Activated CD8-positive, alpha-beta T cell treated with anti-CD3 and anti-CD28 coated beads, Interleukin-2, amount 10 ng/mL, durations not matched to agents 7 days and 5 days (primary cell): ENCODE measurements at places on chromosomes 2 and 18.

- no peak for DNase-seq
These were observed 54.9 kb downstream of the ANTXR1 start for GRCh38 chr2:69067866-69068265.

- no peak for DNase-seq
These were observed 28.6 kb downstream of the EPB41L3 start for GRCh38 chr18:5515011-5515784.

- no peak for DNase-seq
These were observed 17.9 kb upstream of the TMEM214 start for GRCh38 chr2:27014771-27015433.

DNA sequence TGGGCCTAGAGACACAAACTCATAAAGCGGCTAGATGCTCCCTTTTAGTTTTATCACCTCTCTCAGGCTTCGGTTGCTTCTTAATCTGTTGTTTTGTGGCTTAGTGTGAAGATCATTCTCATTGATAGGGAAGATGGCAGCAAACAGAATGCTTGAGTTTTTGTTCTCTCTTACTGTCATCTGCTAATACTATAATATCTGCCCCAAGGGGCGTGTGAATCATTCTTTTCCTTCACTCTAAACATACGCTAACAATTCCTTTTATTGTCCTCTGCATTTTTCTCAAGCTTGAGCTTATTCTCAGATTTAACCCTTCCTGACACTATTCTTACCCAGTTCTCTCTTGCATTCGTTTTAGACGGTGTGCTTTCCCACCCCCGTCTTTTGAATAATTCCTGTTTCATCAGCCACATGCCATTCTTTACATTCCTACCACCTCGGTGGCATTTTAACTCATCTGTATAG lies 323.9 kb upstream of the NRP2 start:
- no peak for DNase-seq

DNA sequence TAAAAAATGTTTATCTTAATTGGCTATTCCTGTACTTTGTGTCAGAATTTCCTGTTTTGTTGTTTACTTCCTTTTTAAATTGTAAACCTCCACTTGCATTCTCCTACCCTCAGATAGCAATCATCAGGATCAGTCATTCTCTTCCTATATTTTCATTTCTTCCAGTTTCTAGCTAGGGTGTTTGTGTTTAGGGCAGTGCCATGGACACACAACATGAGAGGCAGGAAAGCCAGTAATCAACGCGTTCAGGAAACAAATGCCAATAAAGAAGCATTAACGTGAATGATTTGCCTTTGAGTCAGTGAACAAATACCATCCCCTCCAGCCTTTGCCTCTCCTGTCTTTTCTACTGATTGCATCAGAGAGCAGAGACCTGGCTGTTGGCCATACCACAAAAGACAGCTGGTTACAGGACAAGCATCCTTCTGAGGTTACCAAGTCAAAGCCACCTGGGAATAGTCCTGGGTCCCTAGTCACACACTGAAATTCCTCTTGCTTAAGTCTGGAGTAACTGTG lies 56.7 kb upstream of the FHL2 start:
- DNase-seq, result no peak

DNA sequence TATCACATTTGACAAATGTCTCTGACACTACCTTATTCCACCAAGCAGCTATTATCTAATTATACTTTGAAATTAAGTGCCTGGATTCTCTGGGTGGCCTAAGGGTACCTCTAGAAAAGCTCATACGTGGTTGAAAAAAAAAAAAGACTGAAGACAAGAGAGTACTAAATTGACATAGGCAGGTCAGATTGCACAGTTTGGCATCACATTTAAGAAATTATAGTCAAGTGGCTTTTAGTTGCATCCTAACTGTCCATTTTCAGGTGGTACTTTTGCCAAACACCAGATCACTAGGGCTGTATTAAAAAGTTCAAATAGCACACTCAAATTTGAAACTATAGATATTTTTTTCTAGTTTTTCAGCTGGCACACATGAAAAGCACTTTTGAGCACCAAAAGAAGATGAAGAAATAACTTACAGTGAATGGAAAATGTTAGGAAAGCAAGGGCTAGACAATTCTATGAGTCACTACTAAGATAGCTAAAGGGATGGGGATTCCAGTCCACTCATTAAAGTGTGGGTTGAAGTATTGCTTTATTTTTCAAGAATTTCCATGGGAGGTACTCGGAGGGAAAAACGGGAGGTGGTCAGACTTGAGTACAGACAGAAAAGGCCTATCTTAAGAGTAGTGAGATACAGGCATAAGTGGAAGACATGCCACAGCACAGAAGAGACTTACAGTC lies 106.5 kb upstream of the COL5A2 start:
- no peak for DNase-seq

DNA sequence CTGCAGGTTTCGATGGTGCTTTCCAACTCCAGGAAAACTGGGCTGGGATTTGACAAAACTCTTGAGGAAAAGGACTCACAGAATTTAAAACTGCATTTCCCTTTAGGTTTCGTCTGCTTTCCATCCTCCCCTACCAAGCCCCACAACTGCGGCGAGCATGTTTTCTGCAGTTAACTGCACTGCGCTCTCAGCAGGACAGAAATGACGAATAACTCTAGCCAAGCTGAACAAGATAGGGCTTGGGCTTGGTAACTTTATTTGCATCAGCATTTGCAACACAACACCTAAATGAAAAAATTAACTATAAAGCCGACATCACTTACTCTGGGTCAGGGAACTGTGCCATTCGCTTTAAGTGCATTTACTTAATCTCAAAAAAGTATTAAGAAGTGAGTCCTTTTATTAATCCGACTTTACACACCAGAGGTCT lies 669 bp upstream of the PIKFYVE start:
- peak; percentile 72 for DNase-seq

DNA sequence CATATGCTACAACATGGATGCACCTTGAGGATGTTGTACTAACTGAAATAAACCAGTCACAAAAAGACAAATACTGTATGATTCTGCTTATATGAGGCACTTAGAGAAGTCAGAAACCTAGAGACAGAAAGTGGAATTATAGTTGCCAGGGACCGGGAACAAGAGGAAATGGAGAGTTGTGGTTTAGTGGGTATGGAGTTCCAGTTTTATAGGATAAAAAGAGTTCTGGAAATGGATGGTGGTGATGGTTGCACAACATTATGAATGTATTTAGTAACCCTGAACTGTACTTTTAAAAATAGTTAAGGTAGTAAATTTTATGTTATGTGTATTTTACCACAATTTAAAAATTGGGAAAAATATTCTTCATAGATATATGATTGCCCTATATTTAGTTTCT lies 97.7 kb downstream of the DPP4 start:
- DNase-seq, result no peak

- no peak for DNase-seq
These were observed 28.7 kb downstream of the GAD1 start for GRCh38 chr2:170845343-170845742.

DNA sequence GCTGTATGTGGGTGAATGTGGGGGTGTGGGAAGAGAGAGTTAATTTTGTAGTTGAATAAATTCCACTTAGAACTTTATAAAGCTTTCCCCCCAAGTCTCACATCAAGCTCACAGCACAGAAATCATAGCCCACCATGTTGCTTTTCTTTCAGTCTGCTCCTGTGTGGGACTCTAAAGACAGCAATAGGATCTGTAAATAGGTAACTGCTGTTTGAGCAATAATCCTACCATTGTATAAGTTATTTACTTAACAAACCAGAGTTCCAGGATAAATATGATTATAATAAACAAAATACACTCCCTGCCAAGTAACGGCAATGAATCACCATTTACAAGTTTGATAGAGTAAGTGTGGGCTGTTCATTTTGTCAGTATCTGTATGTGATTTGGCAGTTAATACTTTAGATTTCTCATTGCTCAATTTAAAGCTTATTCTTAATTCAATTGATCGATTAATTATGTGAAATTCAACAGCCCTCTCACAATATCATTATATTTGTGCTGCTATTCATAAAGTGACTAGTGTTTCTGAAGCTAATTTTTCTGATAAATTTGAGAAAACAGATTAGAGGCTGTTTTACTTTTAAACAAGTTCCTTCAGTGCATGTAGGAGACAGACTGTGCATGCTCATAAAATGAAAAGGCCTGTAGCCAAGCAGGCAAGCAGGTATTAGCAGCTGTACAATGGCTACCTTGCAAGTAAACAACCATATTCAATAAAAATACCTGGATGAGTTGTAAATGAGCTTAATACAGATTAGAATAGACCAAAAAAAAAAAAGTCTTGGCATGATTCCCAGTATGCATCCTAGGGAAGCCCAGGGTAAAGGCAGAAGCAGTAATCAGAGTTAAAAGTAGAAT lies 142.7 kb downstream of the PDE11A start:
- DNase-seq, result no peak

DNA sequence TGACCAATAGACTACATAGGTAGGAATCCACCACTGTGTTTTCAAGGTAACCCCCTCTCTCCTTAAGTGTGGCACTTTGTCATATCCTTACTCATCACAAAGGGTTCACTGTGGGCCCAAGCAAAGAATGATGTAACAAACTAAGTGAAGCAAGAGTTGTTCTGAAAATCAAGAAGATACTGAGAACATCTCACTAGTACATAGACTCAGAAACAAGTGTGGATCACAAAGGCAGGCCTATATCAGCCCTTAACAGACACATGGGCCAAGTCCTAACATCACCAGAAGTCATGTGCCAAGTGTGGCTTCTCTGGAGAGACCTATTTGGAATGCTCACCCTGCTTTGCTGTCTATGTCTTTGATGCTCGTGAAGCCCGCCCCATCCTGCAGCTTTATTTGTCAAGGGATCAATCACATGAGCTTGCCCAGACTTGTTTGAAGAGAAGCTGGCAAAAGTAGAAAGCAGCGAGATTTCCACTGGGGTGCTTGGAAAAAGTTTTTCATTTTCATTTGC lies 131.2 kb upstream of the TTC39C start:
- no peak for DNase-seq

DNA sequence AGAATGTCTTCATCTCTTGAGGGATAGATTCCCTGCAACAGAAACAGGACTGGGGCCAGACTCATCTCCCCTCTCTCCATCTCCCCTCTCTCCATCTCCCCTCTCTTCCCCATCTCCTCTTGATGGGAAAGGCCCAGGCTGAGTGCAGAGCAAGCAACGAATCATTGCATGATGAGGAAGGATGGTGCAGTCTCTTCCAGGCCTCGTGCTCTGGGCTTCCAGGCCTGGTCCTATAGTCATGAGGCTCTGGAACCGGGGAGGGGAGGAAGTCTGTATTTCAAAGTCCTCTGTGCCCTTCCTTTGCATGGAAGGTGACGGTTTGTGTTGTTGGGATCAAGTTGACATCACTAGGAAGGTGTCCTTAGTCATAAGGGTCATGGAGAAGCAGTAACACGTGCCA lies 115.6 kb upstream of the NEDD4L start:
- no peak for DNase-seq

- DNase-seq, result no peak
These were observed 2.7 kb downstream of the IKZF2 start for GRCh38 chr2:213148572-213149261.

- DNase-seq, result no peak
These were observed 334.2 kb upstream of the NETO1 start for GRCh38 chr18:73201940-73202339.

- no peak for DNase-seq
These were observed 937.7 kb downstream of the CPS1 start for GRCh38 chr2:211494085-211494484.

GRCh38 chr18:78971511-78972245 lies 7.9 kb upstream of the SALL3 start:
- DNase-seq, result no peak

- DNase-seq, result no peak
These were observed 175.0 kb downstream of the SH3BP4 start for GRCh38 chr2:235126768-235127167.

GRCh38 chr2:239436669-239437335 lies 36.0 kb upstream of the HDAC4 start:
- no peak for DNase-seq

- DNase-seq, result no peak
These were observed 79.1 kb downstream of the CACNB4 start for GRCh38 chr2:152019732-152020131.

DNA sequence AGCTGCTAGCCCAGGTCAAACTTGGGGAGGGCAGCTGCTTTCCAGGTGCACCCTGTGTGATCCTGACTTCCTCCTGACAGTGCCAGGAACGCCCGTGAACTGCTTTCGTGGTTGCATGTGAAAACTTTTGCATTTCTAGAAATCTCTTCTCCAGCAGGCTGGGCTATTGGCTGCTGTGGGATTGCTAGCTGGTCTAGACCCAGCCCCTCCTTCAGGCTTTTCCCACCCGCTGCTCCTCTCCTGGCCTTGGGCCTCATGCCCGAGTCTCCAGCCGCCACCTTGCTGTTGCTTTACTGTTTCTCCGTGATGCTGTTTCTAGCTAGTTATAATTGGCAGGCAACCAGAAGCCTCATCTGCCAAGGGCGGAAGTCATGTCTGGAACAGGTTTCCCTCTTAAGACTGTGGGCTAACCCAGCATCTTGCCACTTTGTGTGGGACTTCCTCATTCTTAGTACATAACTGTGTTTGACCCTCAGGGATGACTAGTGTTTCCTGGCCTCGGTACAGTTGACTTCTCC lies 27.0 kb upstream of the MGAT4A start:
- peak; percentile 75 for DNase-seq

DNA sequence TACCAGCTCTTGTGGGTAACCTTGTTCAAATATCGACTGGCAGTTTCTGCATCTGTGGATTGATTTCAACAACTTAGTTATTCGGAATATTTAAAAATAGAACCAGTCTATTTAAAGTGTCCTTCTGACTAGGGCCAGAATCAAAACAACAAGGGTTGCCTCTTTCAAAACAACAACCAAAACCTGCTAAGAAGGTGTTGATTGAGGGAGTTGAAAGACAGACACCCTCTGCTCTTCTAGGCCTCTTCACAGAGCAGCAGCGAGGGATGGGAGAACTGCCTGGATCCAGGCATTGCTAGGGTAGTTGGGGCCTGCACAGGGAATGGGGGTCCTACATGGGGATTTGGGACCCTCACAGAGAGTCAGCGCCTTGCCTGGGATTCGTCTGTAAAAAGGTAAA lies 19.8 kb downstream of the TTR start:
- no peak for DNase-seq

- no peak for DNase-seq
These were observed 73.9 kb upstream of the SLC14A2 start for GRCh38 chr18:45541421-45541820.

DNA sequence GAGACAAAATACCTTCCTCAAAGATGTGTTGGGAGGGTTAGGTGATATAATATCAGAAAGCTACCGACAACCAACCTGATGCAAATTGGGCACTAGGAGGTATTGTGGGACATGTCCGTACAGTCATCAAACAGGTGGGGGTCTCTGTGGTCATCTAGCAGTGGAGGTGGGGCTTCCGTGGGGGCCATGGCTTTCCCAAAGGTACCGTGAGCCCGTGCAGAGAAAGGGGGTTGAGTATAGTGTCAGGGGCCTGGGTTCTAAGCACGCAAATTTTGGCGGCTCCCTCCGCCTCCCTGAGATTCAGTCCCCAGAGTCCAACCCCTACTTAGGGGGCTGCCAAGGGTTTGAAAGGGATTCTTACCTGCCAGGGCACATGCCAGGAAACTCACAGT lies 32.6 kb downstream of the HJURP start:
- no peak for DNase-seq

GRCh38 chr18:12841070-12841469 lies 43.0 kb downstream of the PTPN2 start:
- DNase-seq, result no peak

GRCh38 chr18:21345840-21346239 lies 103.8 kb downstream of the GREB1L start:
- DNase-seq, result no peak

- DNase-seq, result no peak
These were observed 102.4 kb upstream of the EPAS1 start for GRCh38 chr2:46194856-46195255.
